ENCODE measurements at places on chromosomes 5 and 9.

DNA sequence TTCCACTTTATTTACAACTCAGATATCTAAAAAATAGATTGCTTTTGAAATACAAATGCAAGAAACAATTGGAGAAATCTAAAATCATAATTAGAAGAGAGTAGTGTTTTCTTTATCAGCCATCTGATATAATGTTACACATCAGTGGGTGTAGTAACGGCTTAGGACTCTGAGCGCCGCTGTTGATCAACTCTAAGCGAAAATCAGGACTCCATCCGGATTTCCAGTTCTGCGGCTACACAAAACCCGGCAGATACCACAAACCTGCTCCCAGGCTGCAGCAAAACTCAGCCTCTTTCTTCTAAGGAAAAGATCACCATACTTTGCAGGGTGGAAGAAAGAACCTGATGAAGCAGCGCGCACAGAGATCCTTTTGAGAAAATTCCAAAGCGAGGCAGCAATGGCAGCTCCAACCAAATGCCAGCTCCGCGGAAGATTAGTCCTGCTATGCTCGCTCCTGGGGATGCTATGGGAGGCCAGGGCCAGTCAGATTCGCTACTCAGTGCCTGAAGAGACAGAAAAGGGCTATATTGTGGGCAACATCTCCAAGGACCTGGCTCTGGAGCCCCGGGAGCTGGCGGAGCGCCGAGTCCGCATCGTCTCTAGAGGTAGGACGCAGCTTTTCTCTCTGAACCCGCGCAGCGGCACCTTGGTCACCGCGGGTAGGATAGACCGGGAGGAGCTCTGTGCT lies at the start of gene PCDHGA9:
TSS of gene PCDHGA9 (plus strand) at position 226 of the 691 bp plus-strand sequence. CDS start at position 401, 175 bp downstream.
- peak; percentile 43 for DNase-seq

DNA sequence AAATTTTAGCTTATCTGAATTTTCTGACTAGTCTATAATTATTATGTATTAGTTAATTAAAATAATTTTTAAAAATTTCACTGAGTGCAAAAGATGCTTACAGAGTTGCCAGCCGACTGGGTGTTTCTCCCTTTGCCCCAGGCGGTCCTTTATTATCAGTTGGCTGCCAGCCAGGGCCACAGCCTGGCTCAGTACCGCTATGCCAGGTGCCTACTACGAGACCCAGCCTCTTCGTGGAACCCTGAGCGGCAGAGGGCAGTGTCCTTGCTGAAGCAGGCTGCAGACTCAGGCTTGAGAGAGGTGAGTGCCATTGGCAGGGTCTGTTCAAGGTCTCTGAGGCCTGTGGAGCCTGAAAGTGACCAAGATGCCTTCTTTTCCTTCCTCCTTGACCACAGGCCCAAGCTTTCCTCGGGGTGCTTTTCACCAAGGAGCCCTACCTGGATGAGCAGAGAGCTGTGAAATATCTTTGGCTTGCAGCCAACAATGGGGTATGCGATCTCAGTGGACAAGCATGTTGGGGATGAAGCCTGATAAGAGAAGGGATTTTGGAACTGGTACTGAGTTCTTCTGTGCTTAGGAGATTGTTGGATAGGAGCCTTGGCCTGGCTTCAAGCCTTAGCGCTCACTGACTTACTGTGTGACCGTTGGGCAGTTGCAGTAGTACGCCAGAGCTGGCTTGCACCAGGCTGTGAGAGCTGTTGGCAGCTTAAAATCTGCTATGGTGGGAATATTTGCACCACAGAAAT lies 10.6 kb downstream of the DELE1 start:
- DNase-seq = no peak

DNA sequence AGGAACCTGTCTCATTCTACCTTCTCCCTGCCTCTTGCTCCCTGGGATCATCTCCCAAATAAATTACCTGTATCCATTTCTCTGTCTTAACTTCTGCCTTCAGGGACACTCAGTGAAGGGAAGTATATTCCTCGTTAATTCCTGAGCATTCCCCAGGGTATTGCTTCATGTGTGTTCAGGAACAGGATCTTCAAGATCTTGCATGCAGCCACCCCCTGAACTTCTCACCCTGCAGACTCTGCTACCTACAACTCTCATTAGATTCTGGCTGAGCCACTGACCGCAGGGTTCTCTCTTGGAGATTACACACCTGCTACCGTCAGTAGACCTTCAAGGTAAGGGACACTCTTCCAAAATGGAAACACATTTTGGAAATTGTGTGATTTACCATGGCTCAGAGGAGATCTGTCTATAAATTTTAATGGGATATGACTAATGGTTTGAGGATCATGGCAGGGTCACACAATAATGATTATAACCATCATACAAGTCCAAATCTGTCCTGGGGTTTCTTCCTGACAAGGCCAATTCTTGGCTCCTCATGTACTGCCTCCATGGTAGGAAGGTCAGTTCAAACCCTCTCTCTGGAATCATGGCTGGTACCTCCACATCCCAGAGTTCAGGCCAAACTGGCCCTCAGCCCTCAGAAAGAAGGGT lies 38.9 kb upstream of the UGCG start:
- DNase-seq = peak; percentile 22

GRCh38 chr9:116417464-116417863 lies 263.9 kb downstream of the PAPPA start:
- no peak for DNase-seq

- DNase-seq = no peak
These were observed 4.8 kb downstream of the NR3C1 start for GRCh38 chr5:143398451-143399237.
